GM19239 (cell line): ENCODE measurements at places on chromosomes 11 and 22.

DNA sequence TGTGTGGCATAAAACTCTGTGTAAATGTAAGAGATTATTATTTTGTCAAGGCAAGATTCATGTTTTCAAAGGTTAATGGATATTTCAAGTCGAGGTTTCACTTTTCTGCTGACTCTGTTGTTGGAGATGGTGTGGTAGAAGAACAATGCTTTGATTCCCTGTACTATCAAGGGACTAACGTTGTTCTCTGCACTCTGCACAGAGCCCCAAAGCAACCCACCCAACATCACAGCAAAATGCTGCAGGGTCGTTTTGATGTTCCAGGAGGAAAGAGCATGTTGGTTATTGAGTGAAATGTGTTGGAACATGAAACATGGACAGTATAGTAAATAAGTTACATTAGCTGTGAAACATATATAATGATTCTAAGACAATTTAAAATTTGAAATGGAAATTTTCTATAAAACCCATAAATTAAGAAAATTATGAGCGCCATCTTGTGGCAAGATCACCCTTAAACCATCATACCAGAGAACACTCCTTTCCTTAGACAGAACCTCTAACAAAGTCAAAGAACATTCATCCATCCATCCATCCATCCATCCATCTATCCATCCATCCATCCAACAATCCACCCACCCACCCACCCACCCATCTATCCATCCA lies 164.4 kb upstream of the ZBED5 start:
- no peak for DNase-seq

GRCh38 chr11:87143641-87144040 lies 105.9 kb downstream of the TMEM135 start:
- no peak for DNase-seq

DNA sequence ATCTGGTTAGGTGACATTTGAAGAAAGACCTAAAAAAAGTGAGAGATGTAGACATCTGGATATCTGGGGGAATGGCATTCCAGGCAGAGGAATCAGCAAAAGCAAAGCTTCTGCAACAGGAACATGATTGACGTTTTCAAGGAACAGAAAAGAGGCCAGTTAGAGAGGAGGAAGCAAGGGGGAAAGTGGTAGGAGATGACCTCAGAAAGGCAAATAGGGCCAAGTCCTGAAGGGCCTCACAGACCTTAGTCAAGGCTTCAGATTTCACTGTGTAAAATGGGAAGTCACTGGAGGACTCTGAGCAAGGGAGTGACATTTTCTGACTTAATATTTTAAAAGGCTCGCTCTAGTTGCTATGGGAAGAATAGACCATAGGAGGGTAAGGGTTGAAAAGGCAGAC lies 9.7 kb downstream of the DEUP1 start:
- no peak for DNase-seq

DNA sequence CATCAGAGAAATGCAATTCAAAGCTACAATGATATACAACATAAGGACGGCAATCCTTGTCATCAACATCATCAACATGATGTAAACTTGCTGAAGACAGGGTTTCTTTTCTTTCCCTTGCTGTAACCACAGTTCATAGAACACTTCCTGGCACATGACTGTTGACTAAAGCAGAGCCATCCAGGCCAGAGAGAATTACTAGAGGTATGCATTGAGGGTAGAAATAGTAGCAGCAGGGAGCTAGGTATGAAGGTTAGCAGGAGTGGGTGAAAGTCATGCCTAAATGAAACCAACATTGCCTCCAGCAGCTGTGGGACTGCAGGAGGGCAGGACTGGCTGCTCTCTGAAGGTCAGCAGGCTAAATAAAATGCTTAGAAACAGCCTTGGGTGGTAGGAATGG lies 103.7 kb downstream of the LRRC32 start:
- no peak for DNase-seq

DNA sequence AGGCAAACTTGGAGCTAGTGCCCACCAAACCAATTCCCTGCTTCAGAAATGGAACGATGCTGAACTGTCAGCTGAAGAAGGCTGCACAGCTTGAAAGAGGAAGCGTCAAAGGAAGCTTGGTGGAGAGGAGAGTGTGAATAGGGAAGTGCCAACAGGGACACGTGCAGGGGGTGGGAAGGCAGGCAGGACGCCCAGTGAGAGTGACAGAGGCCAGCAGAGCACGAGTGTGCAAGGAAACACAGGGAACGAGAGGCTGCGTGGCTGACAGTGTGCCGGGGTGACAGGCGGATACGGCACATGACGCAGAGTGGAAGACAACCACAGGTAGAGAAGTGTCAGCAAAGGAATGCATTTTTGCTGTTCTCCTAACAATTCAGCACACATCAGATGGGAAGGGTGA lies 196.4 kb downstream of the LARGE1 start:
- no peak for DNase-seq

GRCh38 chr11:57571606-57572005 lies 4.1 kb upstream of the UBE2L6 start:
- DNase-seq, result no peak

GRCh38 chr22:43092085-43092484 lies 2.9 kb upstream of the TTLL1 start:
- DNase-seq, result no peak

DNA sequence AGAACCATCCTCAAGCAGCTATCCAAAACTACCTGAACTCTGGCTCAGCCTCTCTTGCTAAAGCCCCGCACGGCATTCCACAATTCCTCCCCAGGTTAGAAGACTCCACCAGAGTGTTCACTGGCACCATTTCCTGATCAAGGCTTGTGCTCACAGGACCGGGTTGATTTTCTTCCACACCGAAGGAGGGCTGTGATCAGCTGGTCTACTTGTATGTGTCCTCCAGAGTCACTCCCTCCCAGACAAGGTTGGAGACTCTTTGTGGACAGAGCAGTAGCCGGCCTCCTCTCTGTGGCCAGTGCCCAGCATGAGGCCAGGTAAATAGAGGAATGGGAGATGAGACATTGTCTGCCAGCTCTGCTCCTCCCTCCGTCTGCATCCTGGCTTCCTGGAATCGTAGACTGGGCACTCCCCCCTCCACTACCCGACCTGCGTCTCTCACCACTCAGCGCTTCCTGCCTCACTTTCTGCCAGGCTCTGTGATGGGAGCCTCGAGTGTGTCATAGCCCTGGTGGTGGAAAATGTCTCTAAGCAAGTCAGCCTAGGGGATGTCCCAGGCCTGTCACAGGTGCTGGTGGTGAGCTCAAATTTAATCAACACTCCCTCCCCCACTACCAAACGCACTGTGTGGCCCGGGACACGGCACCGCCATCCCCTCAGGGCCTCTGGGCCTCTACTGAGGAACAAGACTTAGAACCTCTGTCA lies 12.5 kb upstream of the TMPRSS6 start:
- DNase-seq, result peak; percentile 83
